ENCODE measurements at places on chromosomes 6 and 20. TPM values are rescaled to one million over a fixed set of nuclear protein-coding genes. Genes with fewer than 3 reads are reported as not detected.

CSTF1 gene
- total RNA-seq, result 35.5 TPM

PHF3 gene
- total RNA-seq, result 13.7 TPM

FAM83B gene
- total RNA-seq, result 44.0 TPM

TFAP2D gene
- total RNA-seq, result not detected

KLHDC3 gene
- 61.0 TPM for total RNA-seq

BCAS1 gene
- not detected for total RNA-seq

MARCKS gene
- total RNA-seq, result 50.7 TPM

ADTRP gene
- total RNA-seq, result 75.8 TPM

MYMX gene
- not detected for total RNA-seq

IPCEF1 gene
- 0.94 TPM for total RNA-seq

BPIFB4 gene
- not detected for total RNA-seq

ZNF311 gene
- 0.84 TPM for total RNA-seq

LRRC1 gene
- 15.8 TPM for total RNA-seq

C20orf96 gene
- total RNA-seq, result 0.15 TPM

CD24 gene
- 175 TPM for total RNA-seq

SLC35F1 gene
- not detected for total RNA-seq

ANGPT4 gene
- not detected for total RNA-seq

OR2H1 gene
- total RNA-seq, result not detected

CLPSL2 gene
- total RNA-seq, result not detected

ADISSP gene
- total RNA-seq, result 95.2 TPM

MATN4 gene
- total RNA-seq, result not detected

EEF1A2 gene
- total RNA-seq, result not detected

DEFB124 gene
- total RNA-seq, result not detected

SMPDL3A gene
- total RNA-seq, result 6.1 TPM

HAO1 gene
- not detected for total RNA-seq
